ENCODE measurements at places on chromosomes 6 and 20.

DNA sequence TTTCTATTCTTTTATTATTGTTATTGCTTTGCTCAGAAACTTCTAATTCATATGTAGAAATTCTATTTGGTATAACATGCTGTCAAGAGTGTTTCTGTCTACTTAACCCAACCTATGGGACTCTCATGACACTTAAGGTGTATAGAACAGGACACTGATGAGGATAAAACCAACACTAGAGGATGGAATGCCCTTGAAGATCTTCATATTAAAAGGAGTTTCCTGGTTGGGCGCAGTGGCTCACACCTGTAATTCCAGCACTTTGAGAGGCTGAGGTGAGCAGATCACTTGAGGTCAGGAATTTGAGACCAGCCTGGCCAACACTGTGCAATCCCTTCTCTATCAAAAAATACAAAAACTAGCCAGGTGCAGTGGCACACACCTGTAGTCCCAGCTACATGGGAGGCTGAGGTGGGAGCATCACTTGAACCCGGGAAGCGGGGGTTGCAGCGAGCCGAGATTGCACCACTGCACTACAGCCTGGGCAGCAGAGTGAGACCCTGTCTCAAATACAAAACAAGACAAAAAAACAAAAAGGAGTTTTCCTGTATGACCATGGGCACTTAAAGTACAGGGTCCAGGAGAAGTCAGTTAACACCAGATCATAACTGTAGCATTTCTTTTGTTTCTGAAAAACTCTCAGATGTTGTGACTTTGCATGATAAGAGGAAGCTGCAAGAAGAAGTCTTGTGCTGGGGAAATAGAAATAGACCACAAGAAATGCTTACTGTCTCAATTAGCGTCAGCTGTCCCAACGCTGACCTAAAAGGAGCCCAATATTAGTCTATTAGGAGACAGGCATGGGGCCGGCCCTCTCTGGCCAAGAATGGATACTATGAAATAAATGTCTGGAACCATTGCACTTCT lies 38.9 kb upstream of the CD2AP start:
- no peak for DNase-seq

GRCh38 chr6:12450467-12450866 lies 160.3 kb downstream of the EDN1 start:
- no peak for DNase-seq

- no peak for DNase-seq
Observed at GRCh38 chr20:49668181-49668877, 45.3 kb downstream of the B4GALT5 start.

DNA sequence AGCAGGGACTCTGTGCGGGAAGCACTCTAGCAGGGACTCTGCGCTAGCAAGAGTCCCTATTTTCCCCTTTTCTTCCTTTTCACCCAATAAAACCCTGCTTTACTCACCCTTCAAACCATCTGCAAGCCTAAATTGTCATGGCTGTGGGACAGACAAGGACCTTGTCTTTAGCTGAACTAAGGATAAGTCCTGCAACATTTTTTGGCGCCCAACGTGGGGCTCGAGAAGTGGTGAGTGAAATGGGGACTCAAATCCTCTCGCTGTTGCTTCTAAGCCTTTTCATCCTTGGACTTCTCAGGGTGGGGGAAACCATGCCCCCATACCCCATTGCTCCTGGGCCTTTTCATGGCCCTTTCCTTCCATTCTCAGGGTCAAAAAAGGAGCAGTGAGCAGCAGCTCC lies 46.4 kb downstream of the IMPG1 start:
- DNase-seq, result peak; percentile 1

DNA sequence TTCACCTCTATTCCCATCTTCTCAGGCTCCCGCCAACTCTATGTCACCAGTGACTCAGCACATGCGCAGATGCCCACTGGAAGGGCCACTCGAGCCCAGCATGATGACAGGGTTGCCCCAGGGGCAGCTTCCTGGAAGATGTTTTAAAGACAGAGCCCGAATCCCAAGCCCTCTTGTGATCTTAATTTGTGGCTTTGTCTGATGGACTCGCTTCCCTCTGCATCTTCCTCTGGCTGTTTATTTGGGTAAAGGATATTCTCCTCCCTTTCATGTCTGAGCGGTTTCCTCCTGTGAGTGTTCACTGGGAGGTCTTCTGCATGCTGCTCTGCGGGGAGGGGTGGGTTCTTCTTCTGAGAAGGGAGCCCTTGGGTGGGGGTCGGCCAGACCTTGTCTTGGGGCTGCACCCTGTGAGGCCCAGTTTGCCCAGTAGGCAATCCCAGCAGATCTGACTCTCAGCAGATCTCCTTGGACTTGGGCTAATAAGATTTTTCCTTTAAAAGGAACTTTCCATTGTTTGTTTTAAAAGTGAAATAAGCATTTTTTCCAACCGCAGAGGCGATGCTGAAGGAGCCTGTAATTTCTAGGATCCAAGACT lies 401.0 kb downstream of the CDC5L start:
- DNase-seq, result peak; percentile 35

DNA sequence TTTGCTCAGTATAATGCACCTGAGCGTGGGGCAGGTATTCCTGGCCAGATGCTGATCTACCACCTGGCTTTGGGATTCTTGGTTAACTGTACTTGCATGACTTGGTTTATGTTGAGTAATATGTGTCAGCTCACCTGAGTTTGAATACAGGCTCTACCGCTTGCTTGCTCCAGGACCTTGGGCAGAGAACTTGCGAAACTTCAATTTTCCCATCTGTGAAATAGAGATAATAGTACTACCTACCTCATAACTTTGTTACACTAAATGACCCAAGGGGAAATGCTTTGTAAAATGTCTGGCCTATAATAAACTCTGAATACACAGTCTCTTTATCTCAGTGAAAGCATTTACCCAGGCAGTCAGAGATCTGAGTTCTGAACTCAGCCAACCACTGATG lies 51.8 kb downstream of the SCAND1 start:
- DNase-seq, result no peak

GRCh38 chr20:40628877-40629276 lies 60.2 kb downstream of the MAFB start:
- DNase-seq, result no peak

Measured in M059J (cell line).